ENCODE measurements at places on chromosomes 11 and 22.

- DNase-seq = no peak
- no peak overlapping the region for H3K4me3 ChIP-seq
- no peaks in the 10 kb centered on the region for H3K4me1 ChIP-seq
- H3K27me3 ChIP-seq = no peaks in the 10 kb centered on the region
These were observed 1.3 kb downstream of the TCN1 start for GRCh38 chr11:59865031-59865430.

GRCh38 chr22:31652088-31652487 is 9.9 kb downstream of the PISD start:
- H3K4me3 ChIP-seq = no peak overlapping the region
- H3K4me1 ChIP-seq = no peaks in the 10 kb centered on the region
- no peak for DNase-seq
- H3K27ac ChIP-seq = no peak overlapping the region

GRCh38 chr11:9095421-9095820 is 4.0 kb upstream of the SCUBE2 start:
- H3K36me3 ChIP-seq = no peaks in the 10 kb centered on the region
- peaks cover 2% of the 10 kb centered on the region for H3K27me3 ChIP-seq
- H3K4me3 ChIP-seq = no peak overlapping the region

DNA sequence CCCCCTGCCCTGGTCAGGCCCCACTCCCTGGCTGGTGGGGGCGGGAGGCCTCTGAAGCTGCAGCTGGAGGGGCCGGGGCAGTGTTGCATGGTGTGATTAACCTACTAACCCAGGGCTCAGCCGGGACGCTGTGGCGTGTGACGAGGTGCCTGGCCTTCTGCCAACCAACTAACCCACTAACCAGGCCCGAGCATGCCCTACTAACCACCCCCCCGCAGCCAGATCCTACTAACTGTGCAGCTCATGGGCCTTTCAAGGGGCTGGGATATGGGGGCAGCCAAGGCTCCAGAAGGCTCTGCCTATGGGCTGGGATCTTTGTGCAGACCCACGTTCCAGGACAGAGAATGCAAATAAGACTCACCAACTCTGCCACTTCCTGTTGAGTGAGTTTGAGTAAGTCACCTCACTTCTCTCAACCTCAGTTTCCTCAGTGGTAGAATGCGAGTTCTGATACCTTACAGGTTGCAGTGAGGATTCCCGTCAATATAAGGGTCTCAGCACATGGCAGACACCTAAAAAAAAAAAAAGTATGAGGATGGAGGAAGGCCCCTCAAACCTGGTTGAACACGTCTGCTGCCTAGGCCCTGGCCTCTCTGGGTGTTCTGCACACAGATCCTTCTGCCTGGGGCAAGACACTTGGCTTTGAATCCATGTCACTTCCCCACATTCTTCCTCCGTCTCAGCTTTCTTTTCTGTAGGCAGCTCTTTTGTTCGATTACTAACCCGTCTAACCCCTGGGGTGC is 14.1 kb downstream of the MIAT start:
- DNase-seq = no peak
- H3K27ac ChIP-seq = peak overlapping the region; percentile 81
- no peaks in the 10 kb centered on the region for H3K36me3 ChIP-seq
- no peaks in the 10 kb centered on the region for H3K27me3 ChIP-seq
- H3K4me3 ChIP-seq = no peak overlapping the region

GRCh38 chr22:32353840-32354239 is 3.8 kb upstream of the RFPL3 start:
- no peaks in the 10 kb centered on the region for H3K36me3 ChIP-seq
- DNase-seq = no peak
- H3K4me3 ChIP-seq = no peak overlapping the region
- no peak overlapping the region for H3K27ac ChIP-seq

- DNase-seq = no peak
- H3K4me3 ChIP-seq = no peak overlapping the region
These were observed 1074.9 kb downstream of the FAM181B start for GRCh38 chr11:81658722-81659121.

DNA sequence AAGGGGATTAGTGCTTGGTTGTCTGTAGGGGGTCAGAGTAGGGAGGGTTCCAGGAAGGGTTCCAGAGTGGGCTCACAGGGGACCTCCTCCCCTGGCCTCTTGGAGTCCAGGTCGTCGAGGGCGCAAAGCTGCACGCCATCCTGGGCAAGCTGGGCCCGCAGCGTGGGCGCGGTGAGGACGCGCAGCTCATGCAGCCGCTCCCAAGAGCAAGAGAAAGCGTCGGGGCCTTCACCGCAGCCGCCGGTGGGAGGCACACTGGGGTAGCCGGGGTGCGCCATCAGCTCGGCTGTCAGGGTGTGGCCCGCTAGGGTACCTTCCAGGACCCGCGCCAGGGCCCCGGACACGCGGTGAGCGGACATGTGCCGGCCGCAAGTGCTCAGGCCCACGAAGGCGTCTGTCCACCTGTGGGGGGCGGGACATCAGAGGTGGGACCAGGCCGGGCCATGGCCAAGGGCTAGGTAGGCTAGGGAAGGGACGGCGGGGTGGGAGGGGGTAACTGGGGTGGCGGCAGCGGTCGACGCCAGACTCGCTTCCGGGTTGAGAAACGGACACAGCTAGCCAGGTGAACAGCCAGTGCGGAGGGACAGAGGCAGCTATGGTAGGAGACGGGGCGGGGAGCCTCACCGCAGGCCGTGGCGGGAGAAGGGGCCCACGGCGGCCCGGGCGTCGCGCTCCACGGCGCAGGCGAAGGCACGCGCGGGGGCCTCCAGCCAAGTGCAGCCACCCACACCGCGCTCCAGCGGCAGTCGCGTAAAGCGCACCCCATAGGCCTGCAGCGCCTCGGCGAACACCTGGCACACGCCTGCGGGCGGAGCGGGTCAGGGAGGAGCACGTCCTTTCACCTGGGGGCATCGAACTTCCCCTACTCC is 1.2 kb downstream of the YDJC start:
- H3K27ac ChIP-seq = no peak overlapping the region
- peaks cover 17% of the 10 kb centered on the region for H3K4me1 ChIP-seq
- H3K27me3 ChIP-seq = no peaks in the 10 kb centered on the region
- H3K36me3 ChIP-seq = no peaks in the 10 kb centered on the region
- peak overlapping the region; percentile 85 for H3K4me3 ChIP-seq
- no peak for DNase-seq

DNA sequence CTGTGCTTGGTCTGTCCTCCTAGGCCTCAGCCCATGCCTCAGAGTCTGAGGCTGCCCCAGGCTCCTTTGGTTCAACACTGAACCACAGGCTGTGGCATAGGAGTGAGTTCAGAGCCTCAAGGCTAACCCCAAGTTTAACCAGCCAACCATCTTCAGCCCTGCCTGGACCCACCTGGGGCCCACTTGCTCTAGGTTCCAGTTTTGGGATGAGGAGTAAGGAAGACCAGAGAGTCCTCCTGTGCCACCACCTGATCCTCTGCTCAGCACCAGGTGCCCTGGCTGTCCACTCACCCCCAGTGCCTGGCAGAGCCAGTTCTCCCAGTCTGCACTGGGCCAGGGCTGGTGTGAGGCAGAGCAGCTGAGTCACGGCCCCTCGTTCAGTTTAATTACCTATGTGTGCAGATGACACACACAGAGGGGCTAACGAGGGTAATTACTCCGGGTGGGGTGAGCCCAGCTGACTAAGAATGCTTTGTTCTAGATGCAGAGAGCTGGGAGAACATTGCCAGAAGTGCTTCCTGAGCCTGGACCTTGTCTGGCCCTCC is 12.0 kb upstream of the TMPRSS13 start:
- no peak overlapping the region for H3K27ac ChIP-seq
- H3K4me1 ChIP-seq = no peaks in the 10 kb centered on the region
- H3K4me3 ChIP-seq = no peak overlapping the region

- H3K27me3 ChIP-seq = no peaks in the 10 kb centered on the region
- DNase-seq = no peak
- peak overlapping the region; percentile 74 for H3K27ac ChIP-seq
These were observed 300.3 kb downstream of the ST3GAL4 start for GRCh38 chr11:126655807-126656128.

- H3K27me3 ChIP-seq = no peaks in the 10 kb centered on the region
- peaks cover 8% of the 10 kb centered on the region for H3K4me1 ChIP-seq
- no peaks in the 10 kb centered on the region for H3K36me3 ChIP-seq
- no peak for DNase-seq
- no peak overlapping the region for H3K4me3 ChIP-seq
These were observed 203.4 kb downstream of the FAM76B start for GRCh38 chr11:95586155-95586554.

GRCh38 chr11:27058456-27058855 is 17.8 kb downstream of the BBOX1 start:
- no peaks in the 10 kb centered on the region for H3K36me3 ChIP-seq
- no peaks in the 10 kb centered on the region for H3K4me1 ChIP-seq
- H3K27me3 ChIP-seq = no peaks in the 10 kb centered on the region
- no peak overlapping the region for H3K4me3 ChIP-seq
- no peak for DNase-seq

- peaks cover 4% of the 10 kb centered on the region for H3K4me1 ChIP-seq
- no peak overlapping the region for H3K4me3 ChIP-seq
- H3K27ac ChIP-seq = no peak overlapping the region
- H3K36me3 ChIP-seq = no peaks in the 10 kb centered on the region
- H3K27me3 ChIP-seq = no peaks in the 10 kb centered on the region
These were observed 36.1 kb downstream of the PDE3B start for GRCh38 chr11:14679662-14680061.

DNA sequence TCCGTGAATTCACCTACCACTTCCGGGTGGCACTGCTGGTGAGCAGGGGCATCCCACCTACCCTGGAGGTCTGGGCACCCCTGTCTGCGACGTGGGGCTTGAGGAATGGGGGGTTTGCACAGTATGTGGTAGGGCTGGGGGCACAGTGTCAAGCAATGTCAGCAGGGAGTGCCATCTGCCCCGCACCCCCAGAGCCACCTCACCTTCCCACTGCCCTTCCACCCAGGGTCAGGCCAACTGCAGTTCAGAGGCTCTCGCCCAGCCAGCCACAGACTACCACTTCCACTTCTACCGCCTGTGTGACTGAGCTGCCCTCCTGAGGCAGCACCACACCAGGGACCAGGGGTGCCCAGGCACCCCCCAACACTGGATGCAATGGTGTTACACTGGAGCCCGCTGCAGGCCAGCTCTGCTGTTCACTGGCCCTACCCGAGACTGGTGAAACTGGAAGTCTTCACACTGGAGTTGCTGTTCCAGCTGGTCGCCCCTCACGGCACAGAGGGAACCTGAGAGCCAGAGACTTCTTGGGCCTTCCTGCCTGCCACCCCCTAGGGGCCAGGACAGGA is 6.5 kb downstream of the TMEM258 start:
- no peak overlapping the region for H3K4me3 ChIP-seq
- H3K27ac ChIP-seq = no peak overlapping the region
- H3K4me1 ChIP-seq = no peaks in the 10 kb centered on the region
- DNase-seq = no peak
- peaks cover 15% of the 10 kb centered on the region for H3K36me3 ChIP-seq

GRCh38 chr11:46252373-46252914 is 25.0 kb upstream of the CREB3L1 start:
- H3K4me3 ChIP-seq = no peak overlapping the region
- H3K36me3 ChIP-seq = no peaks in the 10 kb centered on the region
- no peaks in the 10 kb centered on the region for H3K27me3 ChIP-seq
- H3K4me1 ChIP-seq = peaks cover 4% of the 10 kb centered on the region

DNA sequence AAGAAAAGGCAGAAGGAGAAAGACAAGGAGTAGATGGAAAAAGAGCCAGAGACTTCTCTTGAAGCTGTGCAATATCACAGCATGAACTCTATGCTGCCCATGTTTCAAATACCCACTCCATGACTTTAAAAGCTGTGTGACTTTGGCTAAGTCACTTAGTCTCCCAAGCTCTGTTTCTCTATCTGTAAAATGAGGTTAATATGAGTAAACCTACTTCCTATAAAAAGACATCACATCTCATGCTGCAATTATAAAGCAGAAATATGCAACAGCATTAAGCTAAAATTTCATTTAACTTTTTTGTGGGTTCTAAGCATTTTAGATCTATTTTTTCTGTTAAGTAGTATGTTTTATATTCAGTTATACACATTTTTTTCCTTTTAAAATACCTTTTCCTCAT is 11.6 kb downstream of the DGCR2 start:
- DNase-seq = no peak
- no peak overlapping the region for H3K27ac ChIP-seq
- H3K4me1 ChIP-seq = peaks cover 26% of the 10 kb centered on the region
- no peaks in the 10 kb centered on the region for H3K36me3 ChIP-seq

DNA sequence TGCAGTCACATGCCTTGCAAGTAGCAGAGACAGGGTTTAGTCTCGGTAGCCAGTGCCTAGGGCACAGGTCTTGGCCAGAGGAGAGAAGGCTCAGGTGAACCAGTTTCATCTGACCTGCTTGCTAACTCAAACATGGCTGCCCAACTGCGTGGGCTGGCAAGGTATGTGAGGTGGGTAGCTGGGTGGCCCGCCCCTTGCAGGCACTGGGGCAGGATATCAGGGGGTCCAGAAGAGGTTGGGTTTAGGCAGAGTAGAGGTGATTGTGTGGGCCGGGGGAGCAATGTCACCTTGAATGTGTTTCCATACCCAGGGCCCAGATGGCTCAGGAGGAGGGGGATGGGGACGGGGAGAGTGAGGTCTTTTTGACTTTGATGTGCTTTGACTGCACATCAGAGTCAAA is 37.7 kb downstream of the ST3GAL4 start:
- no peak overlapping the region for H3K27ac ChIP-seq
- H3K36me3 ChIP-seq = no peaks in the 10 kb centered on the region
- peaks cover 4% of the 10 kb centered on the region for H3K4me1 ChIP-seq
- no peaks in the 10 kb centered on the region for H3K27me3 ChIP-seq
- no peak overlapping the region for H3K4me3 ChIP-seq

DNA sequence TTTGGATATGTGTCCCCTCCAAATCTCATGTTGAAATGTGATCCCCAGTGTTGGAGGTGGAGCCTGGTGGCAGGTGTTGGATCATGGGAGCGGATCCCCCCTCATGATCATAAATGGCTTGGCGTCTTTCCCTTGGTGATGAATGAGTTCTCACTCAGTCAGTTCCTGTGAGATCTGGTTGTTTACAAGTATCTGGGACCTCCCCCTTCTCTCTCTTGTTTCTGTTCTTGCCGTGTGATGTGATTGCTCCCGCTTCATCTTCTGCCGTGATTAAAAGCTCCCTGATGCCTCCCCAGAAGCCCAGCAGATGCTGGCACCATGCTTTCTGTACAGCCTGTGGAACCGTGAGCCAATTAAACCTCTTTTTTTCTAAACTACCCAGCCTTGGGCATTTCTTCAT is 102.2 kb downstream of the SEZ6L start:
- H3K36me3 ChIP-seq = no peaks in the 10 kb centered on the region
- no peak overlapping the region for H3K27ac ChIP-seq
- H3K4me1 ChIP-seq = no peaks in the 10 kb centered on the region
